ENCODE measurements at places on chromosomes 16 and 17. TPM values are rescaled to one million over a fixed set of nuclear protein-coding genes. Genes with fewer than 3 reads are reported as not detected.

DNA sequence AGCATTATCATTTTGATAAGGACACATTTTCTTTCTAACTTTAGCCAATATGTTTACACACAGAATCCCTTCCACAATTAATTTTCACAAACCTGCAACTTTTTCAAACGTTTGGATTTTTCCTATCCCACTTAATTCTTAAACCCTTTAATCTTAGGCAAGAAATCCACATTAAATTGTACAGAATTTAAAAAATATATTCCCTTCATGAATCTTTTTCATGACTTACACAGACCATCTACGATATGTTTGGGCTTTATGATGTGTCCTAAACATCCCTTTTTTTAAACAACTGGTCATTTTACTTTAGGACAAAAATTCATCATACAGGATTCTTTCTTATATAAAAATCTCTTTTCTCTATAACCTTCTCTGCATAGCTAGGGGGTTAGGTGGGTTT is 241.5 kb upstream of the CNTNAP4 start:
- no peak for DNase-seq

DNA sequence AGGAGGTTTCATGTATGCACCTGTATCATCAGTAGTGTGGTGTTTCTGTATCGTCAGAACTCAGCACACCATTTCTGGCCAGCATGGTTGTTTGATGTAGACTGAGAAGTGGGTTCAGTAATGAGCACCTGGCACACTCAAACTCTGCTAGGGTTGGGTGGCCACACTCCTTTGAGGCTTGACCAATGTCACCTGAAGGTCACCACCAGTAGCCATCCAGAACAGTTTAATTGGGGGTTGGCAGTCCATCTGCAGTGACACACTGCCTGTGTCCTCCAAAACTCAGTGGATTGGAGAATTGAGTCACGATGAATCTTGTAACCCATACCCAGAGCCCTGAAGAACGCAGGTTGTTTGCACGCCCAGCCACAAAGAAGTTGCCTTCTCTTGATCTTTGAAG is 86.8 kb upstream of the HSBP1 start:
- DNase-seq: no peak

- DNase-seq: no peak
These were observed 19.7 kb downstream of the MAP3K3 start for GRCh38 chr17:63641692-63642448.

Gene HYDIN
- total RNA-seq: 0.37 TPM

- DNase-seq: no peak
These were observed 34.1 kb downstream of the WDR45B start for GRCh38 chr17:82614095-82614631.

Gene GNAO1
- not detected for total RNA-seq

DNA sequence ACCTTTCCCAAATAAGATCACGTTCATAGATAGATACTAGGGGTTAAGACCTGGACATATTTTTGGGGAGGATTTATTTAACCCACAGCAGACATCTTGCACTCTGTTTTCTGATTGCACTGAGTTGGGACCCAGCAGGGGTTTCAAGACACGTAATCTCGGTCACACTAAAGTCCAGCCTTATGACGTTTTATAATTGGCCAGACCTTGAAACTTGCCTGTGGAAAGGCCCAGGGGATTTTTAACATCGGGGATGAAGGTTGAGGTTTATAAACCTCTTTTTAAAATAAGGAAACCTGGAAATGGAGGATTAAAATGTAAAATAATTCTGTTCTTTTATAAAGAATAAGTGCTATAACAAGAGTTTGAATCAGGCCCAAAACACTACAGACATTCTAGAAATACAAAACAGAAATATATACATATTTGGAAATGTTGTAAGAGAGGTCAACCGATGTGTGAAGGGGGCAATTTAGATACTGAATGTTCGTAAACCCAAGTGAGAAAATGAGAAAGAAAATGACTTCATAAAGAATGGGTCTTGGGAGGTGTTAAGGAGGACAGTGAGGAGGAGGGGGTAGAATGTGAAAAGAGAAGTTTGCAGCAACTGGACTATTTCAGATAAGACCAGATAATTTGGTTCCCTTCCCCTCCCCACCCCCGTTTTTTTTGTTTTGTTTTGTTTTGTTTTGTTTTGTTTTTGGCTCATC is 61.1 kb upstream of the NOL11 start:
- DNase-seq: no peak

GRCh38 chr16:2159175-2159838 is 3.7 kb downstream of the TRAF7 start:
- peak; percentile 69 for DNase-seq

DNA sequence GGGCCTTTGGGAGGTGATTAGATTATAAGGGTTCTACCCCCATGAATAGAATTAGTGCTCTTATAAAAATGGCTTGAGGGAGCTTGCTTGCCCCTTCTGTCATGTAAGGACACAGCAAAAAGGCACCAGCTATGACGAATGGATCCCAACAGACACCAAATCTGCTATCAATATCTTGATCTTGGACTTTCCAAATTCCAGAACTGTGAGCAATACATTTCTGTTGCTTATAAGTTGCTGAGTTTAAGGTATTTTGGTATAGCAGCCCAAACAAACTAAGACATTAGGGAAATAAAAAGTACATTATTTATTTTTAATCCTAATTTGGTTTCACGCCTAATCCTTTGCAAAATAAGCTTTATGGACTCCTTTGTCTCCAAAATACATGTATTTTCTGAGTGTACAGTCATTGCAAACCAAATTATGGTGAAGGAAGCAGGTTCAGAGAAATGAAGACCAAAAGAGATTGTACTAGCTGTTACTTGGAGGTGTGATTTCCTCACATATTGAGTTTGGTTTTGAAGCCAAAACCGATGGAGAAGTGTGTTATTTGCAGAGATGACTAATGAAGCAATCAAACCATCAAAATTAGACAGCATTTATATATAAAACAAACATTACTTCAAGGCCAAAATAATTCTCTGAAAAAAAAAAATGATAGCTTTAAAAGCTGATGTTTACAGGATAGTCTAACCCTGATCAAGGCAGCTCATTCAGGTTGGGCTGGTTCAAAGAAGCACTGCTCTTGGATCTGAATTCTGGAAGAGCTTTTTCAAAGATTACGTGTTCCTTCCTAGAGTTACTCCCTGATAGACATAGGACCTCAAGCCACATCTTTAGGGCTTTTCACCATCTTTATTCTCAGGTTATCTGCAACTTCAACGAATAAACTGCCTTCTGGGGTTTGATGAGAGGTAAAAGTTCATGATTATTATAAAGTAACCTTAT is 71.6 kb downstream of the MYO1D start:
- DNase-seq: no peak

Gene SCNN1B
- total RNA-seq: not detected

- no peak for DNase-seq
These were observed 15.0 kb upstream of the RGS9 start for GRCh38 chr17:65121916-65122806.

DNA sequence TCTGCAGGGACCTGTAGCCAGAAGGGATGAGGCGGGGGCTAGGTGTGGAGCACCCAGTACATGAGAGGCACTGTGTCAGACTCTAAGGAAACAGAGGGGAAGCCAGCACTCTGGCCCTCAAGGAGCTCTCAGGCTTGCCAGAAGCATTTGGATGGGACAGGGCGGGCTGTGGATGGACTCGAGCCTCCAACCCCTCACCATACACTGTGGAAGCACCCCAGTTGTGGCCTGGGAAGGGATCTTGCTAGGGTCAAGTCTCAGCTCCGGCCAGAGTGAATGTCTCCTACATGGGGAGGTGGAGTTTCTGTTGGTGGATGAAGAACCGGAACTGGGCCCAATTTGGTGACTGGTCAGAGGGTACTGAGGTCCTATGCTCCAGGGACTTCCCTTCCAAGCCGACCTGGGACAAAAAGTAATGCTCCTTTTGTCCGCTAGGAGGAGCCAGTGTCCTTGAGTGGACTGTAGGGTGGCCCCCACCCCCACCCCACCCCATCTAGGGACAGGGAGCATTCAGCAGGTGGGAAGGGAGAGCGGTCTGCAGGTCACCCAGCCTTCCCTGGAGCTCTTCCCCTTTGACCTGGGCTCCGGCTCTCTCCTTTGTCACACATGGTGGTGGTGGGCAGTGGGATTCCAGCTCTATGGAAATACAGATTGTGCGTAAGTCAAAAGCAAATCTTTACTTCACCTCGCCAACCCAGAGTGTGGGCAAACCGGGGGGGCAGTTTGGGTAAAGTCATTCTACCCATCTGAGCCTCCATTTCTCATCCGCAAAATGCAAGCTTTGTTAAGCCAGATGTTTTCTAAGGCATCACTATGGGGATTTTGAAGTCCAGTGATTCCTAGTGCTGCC is 20.4 kb upstream of the PHB1 start:
- DNase-seq: peak; percentile 75

DNA sequence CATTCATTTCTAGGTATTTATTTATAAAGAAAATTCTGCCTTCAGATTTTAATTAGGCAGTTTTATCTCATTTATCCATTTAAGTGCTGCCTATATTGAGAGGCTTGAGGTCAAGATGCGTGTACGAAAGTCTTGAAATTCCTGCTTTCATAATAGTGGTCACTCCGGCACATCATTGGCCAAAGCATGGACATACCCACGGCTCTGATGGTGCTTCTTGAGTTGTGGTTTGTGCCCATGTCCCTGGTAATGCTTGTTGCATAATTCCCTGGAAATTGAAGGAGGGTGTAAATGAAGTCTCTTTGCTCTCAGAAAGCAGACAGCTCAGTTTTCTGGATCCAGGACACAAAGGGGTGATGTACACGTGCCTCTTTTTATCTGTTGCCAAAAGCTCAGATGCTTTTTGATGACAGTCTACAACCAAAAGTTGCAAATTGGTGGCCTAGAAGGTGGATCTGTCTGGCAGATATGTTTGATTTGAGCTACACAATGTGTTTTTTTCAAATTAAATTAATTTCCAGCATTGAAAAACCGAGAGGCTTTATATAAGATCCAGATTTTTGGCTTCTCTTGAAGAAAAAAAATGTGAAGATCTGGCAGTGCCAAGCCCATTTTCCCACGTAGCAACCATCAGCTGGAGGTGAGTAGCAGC is 94.4 kb downstream of the SHISA9 start:
- peak; percentile 50 for DNase-seq

Gene LRRC3C
- total RNA-seq: not detected

- no peak for DNase-seq
These were observed 1.4 kb downstream of the CENPV start for GRCh38 chr17:16351831-16352230.

Gene VTN
- total RNA-seq: 0.21 TPM

Gene TBC1D3G
- total RNA-seq: not detected

GRCh38 chr16:56603589-56603988 is 4.8 kb upstream of the MT2A start:
- DNase-seq: peak; percentile 61

DNA sequence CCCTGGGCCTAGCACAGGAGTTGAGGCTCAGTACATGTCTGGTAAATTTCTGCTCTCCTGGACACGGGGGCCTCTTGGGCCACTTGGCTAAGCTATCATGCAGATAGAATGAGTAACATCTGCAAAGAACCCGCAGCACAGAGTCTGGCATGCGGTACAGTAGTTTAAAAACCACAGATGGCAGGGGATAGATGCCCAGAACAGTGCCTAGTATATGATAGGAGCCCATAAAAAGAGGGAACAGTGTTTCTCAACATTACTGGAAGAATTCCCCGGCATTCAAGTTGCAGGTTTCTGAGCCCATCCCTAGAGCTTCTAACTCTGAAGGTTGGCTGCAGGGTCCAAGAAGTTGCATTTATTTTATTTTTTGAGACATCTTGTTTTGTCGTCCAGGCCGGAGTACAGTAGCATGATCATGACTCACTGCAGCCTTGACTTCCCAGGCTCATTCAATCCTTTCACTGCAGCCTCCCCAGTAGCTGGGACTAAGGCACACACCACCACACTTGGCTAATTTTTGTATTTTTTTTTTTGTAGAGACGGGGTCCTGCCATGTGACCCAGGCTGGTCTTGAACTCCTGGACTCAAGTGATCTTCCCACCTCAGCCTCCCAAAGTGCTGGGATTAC is 5.8 kb downstream of the CDIPT start:
- DNase-seq: peak; percentile 86

Gene DOC2A
- total RNA-seq: not detected

DNA sequence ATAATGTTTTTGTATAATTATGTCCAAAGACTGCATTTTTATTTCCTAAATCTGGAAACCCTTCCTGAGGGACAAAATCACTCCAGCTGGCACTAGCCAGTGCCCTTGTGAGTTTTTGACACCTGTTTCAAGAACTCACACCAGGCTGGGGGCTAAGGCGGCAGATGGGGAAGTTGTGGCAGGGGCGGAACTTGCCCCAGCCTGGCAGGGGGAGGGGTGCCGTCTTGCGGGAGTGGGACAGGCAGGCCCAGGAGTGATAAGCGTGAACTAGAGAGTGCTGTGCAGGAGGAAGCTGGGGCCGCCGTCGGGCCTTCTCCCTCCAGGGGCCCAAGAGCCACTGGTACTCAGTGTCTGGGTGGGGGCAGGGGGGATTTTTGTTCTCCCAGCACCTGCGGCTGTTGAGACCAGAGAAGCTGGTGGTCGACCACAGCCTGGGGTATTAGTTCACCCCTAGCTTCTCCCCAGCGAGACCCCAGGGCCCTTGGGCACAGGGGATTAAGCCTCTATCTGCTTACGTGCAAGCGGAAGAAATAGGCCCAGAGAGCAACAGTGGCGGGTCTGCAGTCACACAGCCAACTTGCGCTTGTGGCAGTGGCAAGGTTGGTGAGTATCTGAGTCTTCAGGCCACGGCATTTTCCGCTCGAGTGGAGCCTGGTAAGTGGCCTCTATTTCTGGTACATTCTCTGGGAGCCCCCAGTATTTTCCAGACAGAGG is 40.2 kb upstream of the PLCG2 start:
- DNase-seq: no peak

- no peak for DNase-seq
These were observed 10.3 kb downstream of the ANKRD13B start for GRCh38 chr17:29603109-29603674.

DNA sequence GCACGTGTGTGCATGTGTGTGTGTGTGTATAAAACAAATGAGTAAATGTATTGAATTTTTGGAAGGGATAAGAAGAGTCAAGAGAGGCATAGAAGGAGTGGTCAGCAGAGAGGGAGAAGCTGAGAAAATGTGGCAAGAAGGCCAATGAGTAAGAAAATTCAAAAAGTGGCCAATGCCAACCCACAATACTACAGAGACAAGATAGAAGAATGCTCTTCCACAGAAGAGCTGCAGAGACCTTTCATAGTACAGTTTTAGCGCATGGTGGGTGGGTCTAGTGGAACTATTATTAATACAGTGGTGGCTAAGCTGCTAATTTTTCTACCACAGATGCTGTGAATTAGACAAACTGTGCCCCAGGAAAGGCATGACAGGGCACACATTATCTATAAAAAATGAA is 233.5 kb downstream of the NTN1 start:
- no peak for DNase-seq

DNA sequence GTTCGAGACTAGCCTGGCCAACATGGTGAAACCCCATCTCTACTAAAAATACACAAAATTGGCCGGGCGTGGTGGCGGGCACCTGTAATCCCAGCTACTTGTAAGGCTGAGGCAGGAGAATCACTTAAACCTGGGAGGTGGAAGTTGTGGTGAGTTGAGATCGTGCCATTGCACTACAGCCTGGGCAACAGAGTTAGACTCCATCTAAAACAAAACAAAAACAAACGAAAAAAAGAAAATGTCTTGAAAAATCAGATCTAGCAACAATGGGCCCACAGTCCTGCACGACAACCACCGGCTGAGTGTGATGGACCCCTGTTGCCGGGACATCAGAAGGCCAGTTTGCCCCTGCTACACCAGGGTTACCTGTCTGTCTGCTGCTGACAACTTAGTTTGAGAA is 3.9 kb upstream of the RMI2 start:
- DNase-seq: no peak

Gene MYH8
- total RNA-seq: 853 TPM

GRCh38 chr17:32693194-32693897 is 183.6 kb downstream of the MYO1D start:
- peak; percentile 37 for DNase-seq

Gene RGS9
- 0.96 TPM for total RNA-seq
